GM12891 (cell line): ENCODE measurements at places on chromosomes 11 and 22.

DNA sequence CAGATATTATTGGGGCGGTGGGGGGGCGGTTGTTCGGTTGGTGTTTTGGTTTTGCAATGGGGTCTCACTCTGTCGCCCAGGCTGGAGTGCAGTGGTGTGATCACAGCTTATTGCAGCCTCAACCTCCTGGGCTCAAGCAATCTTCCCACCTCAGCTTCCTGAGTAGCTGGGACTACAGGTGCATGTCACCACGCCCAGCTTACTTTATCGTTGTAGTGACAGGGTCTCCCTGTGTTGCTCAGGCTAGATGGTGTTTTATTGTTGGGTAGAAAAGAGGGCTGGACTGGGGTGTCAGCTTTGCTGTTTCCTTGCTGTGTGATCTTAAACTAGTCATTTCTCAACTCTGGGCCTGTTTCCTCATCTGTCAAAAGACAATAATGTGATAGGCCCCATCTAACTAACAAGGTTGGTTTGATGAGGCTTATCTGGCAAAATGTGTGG is 17.5 kb upstream of the MYH9 start:
- no peak for DNase-seq

DNA sequence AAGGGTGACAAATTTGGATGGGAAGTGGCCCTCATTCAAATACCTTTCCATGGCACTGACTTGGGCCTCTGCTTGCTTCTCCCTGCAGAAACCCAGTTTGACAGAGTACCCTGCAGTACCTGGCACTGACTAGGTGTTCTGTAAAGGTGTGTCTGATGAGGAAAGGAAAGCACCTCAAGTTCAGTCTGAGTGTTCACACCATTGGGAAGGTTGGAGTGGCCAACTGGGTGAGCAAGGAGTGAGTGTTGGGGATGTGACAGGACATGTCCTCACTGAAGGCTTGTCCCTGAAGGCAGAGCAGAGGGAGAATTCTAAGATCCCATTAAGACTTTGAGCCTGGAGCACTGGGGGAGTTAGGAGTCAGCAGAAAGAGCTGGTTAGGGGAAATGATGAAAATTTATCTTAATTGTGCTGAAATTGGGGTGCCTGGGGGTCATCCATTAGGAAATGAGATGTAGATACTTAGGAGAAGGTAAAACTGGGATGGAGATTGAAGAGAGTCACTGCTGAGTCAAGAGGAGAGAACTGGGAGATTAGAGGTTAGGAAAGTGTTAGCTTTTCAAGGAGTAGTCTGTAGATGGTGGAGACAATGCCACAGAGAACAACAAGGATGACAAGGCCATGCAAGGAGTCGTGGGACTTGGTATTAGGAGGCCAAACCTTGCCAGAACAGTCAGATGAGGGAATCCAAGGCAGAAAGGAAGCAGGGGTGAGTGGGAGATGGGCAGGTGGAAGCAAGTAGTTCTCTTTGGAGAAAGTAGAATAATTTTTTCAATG is 6.1 kb downstream of the SREBF2 start:
- no peak for DNase-seq

GRCh38 chr11:28337701-28338100 is 229.5 kb downstream of the METTL15 start:
- DNase-seq = no peak

DNA sequence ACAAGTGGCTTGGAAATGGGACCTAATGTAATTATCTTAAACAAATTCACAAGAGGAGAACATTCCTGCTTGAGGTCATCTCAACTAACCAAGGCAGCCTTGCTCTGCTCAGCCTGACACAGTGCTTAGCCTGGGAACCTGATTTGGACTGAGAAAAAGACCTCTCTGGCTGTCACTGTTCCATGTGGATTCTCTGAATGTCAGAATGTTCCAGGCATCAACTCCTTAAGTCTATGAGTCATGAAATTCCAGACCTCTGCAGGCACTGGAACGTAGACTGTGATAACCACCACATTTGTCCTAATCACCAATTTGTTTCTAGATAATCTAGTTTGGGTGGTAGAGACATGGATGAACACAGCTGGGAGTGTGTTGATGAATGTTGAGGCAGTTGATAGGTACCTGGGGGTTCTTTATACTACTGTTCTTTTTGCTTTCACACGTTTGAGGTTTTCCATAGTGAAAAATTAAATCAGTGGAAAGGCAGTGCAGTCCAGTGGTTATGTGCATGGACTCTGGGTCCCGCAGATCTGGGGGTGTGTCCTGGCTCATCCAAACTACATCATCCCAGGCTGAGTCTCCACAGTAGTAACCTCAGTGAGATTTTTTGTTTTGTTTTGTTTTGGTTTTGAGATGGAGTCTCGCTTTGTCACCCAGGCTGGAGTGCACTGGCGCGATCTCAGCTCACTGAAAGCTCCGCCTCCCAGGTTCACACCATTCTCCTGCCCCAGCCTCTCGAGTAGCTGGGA is 269.6 kb downstream of the MN1 start:
- no peak for DNase-seq

DNA sequence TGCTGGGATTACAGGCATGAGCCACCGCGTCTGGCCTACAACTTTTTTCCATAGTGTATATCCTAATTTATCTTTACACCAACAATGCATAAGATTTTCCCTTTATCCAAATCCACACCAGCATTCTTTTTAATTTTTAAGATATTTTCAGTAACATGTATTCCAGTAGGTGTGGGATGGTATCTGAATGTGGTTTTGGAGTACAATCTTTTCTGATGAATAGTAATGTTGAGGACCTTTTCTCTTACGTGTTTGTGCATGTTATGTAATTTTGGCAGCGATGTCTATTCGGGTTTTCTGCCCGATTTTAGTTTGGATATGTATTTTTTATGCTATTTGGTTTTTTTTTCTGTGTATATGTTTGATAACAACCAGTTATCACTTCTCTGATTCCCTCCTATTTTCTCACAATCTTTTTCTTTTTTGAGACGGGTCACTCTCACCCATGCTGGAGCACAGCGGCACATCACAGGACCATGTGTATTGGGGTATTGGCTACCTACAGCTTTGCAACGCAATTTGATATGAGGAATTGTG is 114.6 kb upstream of the GRK3 start:
- DNase-seq = no peak

DNA sequence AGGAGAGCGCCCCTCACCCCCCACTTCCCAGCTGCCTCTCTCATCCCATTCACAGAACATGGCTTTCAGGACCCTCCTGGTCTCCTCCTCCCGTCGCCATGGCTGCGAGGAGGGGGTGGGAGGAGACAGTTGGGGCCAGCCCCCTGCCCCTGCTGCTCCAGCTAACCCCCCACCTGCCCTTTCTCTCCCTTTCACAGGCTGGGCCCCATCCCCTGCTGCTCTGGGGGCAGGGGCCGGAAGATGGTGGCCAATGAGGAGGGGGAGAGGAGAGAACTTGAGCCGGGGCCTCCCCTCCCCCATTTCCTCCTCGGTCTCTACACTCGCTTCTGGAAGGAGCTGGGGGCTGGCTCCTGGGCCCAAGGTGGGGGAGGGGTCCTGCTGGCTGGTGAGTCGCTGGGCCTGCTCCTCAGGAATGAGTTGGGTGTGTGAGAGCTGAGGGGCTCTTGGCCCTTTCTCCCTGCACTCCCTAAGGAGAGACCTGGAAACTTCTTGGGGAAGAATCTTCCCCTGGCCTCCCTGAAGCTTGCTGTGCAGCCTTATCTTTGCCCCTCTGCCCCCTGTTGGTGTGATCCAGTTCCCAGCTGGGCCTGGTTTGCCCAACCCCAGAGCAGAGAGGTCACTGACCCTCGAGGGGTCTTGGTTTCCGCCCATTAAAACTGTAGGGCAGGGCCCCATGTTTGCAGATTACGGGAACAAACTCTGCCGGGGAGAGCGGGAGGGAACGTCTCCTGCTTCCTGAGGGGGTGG is 10.2 kb downstream of the YPEL4 start:
- no peak for DNase-seq

DNA sequence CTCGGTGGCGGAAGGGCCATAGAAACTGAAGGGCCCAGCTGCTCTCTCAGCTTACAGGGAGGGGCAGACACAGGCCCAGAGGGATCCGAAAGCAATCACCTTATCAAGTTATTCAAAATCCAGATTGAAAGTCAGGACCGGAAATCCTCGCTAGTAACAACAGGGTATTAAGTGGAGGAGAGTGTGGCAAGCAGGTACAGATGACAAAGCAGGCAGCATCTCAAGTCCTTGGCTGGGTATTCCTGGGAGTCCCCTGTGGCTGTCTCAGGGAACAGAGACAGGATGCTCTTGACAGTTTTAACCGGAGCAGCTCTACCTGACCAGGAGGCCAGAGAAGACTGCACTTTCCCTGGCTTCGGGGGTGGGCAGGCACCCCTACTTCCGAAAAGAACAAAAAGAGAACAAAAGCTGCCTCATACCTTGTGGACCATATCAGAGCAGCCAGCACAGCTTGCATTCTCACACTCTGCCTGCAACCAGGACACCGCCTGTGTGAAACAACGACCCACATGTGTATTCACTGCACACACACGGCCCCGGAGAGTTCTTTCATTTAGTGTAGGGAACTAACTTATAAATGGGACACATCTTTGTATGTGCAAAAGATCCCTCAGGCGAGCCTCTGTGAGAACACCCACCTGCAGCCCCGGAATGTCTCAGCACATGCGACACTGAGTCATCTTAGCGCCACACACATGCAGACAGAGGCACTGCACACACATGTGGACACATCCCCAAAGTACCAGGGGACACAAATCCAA is 78.3 kb downstream of the MICAL3 start:
- no peak for DNase-seq

GRCh38 chr22:41561788-41562187 is 978 bp downstream of the CSDC2 start:
- DNase-seq = no peak

DNA sequence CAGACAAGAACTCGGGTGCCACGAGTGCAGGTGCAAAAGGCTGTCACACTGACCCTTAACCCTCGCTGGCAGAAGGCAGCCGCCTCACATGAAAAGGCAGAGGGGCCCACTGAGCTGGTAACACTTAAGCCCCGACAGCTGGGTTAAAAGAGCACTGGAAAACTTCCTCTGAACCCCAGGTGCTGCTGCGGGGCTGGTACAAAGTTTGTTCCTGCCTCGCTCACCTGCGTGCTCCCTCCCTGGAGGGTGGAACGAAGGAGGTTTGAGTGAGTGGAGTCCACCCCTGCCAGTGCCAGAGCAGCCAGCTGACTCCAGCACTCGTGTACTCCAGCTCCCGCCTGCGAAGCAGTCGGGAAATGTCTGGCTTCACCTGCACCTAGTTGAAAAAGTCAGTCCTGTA is 12.6 kb downstream of the SULT4A1 start:
- no peak for DNase-seq

DNA sequence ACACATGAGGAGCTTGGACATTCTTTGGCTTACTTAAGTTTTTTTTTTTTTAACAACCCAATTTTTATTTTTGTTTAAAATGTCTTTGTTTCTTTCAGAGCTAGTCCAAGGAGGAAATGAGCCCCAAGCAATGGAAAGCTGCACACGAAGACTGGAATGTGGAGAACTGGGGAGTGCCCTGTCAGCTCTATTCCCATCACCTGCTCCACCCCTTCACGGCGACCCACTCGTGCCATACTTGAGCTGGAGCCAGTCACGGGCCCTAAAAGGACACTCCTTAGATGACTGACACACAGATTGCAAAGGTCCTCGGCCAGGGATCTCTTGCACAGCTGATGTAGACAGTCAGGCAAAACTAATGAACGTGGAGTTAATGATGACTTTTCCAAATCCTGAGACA is 10.6 kb upstream of the SLC25A18 start:
- no peak for DNase-seq

GRCh38 chr11:126102436-126102981 is 39.8 kb upstream of the CDON start:
- DNase-seq = no peak

DNA sequence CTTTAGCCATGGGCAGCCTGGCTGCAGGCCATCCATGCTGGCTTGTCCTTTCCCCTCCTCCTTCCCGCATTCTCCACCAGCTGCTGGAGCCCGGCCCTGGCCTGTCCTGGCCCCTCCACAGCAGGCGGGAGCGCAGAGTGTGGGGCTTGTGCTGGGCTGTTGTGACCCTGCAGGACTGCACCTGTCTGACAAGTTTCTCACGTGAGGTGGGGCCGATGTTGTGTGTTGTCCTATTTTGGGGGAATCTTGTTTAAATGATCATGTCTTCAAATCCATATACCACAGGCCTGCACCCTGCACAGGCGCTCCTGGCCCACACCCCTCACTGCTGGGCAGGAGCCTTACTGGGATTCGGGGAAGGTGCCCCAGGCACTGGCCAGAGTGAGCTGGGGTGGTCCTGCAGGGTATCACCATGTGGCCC is 30.4 kb downstream of the TBC1D22A start:
- DNase-seq = no peak

DNA sequence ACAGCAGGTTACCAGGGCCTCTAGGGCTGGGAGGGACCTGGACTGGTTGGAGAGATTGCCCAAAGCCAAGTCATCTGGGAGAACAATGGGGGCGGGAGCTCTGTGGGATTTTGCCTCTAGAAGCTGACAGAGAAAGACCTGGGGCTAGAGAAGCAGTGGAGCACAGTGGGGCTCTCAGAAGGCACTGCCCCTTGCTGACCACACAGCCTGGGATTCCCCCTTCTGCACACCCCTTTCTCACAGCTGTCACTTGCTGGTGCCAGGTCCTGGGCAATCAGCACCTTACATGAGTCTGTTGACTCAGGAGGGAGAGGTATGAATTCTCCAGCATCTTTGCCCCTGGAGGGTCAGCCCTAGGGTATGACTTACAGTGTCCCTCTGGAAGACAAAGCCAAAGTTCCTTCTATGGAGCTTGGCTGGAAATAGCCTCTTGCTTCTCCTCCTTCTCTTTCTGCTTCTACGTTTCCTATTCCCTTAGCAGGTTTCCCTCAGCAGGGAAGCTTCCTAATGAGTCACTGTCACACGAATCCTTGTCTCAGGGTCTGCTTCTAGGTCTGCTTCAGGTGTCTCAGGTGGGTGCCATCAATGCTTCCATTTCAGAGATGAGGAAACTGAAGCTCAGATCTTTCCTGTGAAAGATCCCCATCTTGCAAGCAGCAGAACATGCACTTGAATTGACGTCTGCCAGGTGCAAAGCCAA is 27.0 kb downstream of the GDPD5 start:
- DNase-seq = no peak

- no peak for DNase-seq
Measured at GRCh38 chr11:1630271-1630670, 696 bp downstream of the KRTAP5-5 start.

- no peak for DNase-seq
Measured at GRCh38 chr11:58285483-58286040, 17.5 kb upstream of the OR10W1 start.

DNA sequence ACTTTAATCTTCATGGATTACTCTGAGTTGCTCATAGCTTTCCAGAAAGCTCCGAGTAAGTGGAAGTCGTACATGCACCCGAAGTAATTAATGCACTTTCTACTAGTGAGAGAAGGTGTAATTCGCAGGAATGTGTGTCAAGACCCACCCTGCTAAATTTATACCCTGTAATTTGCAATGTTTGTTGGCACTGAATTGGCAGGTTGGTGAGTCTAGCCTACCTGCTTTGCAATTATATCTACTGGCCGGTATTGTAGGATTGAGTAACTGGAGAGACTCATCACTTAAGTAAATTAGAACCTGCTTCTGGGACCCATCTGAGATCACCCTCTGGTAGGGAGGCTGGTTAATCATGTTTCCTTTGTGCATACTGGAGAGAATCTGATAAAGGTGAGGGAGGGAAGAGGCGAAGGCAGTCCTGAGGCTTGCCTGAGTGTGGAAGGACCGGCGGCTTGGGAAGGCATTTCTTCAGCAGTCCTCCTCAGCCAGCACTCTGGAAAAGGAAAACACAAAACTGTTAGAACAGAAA is 63.3 kb downstream of the LDLRAD3 start:
- no peak for DNase-seq
